ENCODE measurements at places on chromosomes 2 and 18.

- DNase-seq: no peak
Observed at GRCh38 chr2:151827564-151828142, 568 bp downstream of the ARL5A start.

DNA sequence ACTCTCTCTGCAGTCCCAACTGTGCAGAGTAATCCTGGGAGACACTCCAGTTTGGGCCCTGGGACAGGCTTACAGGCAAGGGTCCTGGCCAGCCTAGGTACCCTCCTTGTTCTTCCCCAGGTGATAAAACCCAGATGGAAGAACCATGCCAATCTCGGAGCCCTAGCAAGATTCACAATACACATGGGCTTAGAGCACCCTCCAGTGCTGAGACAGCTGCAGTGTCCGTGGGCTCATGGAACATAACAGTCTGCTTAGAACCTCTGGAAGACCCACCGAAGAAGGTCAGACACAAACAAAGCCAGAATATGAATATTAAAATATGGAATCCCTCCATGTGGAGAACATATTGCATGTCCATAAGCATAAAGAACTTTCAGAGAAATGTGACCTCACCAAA is 568.1 kb downstream of the KCNJ3 start:
- DNase-seq: no peak

- no peak for DNase-seq
Observed at GRCh38 chr2:36535099-36535498, 62.9 kb downstream of the FEZ2 start.

DNA sequence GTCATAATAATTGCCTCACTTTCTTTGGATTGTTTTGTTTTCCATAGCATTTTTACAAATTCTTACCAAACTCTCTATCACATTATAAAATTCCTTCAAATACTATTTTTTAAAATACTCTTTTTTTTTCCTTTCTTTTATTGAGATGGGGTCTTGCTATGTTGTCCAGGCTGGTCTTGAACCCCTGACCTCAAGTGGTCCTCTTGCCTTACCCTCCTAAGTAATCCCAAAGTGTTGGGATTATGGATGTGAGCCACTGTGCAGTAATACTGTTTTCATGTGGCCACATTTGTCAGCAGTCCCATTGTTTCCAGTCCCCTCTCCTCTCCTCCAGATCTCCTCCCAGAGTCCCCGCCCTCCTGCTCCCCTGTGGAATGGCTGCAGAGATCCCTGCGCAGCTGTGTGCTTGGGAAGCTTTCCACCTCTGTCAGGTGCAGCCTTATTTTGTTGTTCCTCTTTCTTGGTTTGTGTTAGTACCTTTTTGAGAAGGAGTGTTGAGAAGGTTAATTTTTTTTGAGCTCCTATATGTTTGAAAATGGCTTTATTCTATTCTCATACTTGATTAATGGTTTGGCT is 227.3 kb downstream of the LOXHD1 start:
- DNase-seq: no peak

DNA sequence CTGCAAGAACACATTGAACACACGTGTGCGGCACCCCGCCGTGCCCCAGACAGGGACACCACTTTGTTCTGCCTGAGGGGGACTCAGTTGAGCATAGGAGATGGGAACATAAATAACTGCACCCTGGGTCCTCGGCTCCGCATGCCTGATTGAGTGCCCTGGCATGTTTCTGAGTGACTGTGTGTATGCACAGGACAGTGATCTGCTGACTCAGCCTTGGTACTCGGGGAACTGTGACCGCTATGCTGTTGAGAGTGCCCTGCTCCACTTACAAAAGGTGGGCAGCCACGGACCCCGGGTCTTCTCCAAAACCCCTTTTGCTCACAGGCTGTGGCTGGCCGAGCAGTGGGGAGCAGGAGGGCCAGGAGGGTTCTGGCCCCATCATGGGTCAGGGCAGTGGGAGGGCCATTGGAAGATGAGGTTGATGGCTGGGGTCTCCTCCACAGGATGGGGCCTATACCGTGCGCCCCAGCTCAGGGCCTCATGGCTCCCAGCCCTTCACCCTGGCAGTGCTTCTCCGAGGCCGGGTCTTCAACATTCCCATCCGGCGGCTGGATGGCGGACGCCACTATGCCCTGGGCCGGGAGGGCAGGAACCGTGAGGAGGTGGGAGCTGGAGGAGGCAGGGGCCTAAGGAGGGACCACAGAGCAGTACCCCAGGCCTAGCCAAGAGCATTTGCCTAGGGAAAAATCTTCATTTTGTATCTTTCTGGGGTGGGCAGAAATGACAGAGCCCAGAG is 16.9 kb downstream of the SH2D6 start:
- DNase-seq: no peak

GRCh38 chr18:50429207-50429948 is 54.5 kb downstream of the SKA1 start:
- DNase-seq: no peak

DNA sequence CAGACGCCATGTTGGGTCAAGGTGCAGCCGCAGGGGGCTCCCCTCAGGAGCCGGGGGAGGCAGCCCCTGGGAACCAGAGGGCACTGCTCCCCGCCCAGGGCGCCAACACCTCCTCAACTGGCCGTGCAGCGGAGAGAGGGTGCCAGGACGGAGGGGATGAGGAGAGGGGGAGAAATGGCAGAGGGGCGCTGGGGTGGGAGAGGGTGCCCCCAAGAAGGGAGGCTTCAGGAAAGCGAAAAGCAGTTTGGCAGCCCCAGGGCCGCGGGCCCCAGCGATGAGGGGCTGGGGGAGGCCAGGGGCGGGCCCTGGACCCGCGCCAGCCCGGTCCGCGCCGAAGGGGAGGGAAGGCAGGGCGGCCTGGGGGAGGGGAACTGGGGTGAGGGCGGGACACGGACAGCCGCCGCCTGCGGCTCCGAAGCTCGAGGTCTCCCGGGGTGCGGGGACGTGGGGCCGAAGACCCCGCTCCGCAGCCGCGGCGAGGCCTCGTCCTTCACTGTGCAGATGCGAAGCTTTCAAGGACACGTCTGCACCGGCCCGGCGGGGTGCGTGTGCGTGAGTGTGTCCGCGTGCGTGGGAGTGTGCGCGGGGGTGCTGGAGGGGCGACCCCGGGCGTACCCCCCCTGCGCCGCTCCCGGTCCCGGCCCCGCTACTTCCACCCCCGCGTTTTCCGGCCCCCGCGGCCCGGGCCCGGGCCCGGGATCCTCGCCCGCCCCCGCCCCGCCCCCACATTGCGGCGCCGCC is 1.4 kb downstream of the DNMT3A start:
- peak; percentile 78 for DNase-seq

DNA sequence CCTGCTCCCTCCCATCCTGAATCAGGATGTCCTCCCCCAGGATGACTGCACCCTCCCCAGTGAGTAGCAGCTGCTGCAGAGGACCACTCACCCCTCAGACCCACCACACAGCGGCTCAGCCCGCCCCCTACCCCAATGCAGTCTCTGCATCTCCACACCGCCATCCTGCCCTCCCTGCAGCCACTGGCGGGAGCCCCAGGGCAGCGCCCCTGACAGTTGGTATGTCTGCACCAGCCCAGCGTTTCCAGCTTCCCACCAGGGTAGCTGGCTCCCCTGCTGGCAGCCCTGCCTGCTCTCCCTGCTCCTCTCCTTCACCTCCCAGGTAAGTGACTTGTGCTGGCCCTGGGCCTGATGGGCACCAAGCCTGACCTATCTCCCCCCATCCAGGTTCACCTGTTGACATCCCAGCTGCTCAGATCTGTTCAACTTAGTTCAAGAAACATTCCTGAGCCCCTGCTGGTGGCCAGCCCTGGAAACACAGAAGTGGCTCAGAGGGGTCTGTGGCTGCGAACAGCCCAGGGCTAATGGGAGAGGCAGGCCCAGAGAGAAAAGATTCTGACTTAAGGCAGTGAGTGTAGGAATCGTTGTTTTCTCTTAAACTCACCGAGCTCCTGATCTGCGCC is 117.7 kb upstream of the RAB6C start:
- DNase-seq: no peak

GRCh38 chr2:239949075-239949474 is 76.1 kb downstream of the NDUFA10 start:
- peak; percentile 13 for DNase-seq

GRCh38 chr18:44508474-44508873 is 172.2 kb upstream of the SETBP1 start:
- no peak for DNase-seq

GRCh38 chr2:176071330-176072291 is 12.2 kb downstream of the EVX2 start:
- DNase-seq: no peak

- no peak for DNase-seq
Observed at GRCh38 chr2:74575320-74575719, 20.8 kb downstream of the DOK1 start.

- DNase-seq: no peak
Observed at GRCh38 chr2:8252997-8253694, 428.7 kb upstream of the ID2 start.

GRCh38 chr2:237746302-237747080 is 52.1 kb upstream of the RBM44 start:
- no peak for DNase-seq

DNA sequence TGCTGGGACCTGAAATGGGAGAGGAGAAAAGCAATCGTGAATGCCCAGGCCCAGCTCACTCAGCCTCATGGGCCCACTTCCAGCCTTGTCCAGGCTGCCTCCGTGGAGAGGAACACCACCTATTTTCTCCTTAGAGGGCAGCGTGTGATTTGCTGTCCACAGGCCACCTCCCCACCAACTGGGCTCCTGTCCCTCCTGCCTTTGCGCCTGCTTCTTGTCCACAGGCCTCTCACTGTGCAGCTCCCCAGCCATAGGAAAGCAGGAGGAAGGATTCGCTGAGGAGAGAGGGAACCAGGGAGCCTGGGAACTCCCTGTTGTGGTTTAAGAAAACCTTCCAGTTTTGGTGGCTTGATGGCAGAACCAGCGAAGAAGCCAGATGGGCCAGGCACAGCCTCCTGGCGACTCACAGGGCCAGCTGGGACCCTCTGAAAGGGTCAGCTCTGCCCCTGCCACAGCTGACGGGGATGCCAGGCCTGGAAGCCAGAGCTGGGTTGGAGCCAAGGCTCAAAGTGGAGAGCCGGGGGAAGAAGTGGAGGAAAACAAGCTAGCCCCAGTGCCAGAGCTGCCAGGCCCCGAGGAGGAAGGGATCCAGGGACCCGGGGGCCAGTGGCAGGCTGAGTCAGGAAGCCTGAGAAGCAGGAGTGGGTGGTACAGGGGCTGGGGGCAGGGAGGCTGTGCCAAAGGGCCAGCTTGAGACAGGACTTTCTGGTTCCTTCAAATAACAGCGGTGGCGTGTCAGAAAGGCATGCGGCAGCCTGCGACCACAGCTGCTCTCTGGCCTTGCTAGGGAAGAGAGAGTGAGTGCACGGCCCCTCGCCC is 9.9 kb downstream of the TMBIM1 start:
- DNase-seq: no peak
